ENCODE measurements at places on chromosomes 7 and 10.
A peak's percentile ranks its signal among the peaks of the same experiment; 100 is the strongest.

- no peak for DNase-seq
These were observed 65.2 kb downstream of the CALCR start for GRCh38 chr7:93509303-93509702.

DNA sequence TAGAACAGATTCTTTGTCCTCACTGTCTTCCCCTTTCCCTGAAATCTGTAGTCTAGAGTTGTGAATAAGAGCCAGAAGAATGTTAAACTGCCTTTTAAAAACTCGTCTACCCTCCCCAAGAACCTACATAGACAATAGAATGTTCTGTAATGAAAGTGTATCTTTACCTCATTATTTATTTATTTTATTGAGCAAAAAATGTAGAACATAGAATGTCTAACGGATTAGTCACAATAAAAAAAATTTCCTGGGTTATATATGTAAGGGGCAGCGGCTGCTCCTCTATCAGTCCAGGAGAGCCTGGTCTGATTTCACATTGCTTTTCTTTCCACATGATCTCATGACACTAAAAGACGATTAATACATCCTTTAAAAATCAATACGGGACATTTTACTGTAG is 135.7 kb downstream of the SDK1 start:
- DNase-seq: peak; percentile 59

GRCh38 chr10:88881320-88881719 is 1.3 kb downstream of the STAMBPL1 start:
- DNase-seq: peak; percentile 32

DNA sequence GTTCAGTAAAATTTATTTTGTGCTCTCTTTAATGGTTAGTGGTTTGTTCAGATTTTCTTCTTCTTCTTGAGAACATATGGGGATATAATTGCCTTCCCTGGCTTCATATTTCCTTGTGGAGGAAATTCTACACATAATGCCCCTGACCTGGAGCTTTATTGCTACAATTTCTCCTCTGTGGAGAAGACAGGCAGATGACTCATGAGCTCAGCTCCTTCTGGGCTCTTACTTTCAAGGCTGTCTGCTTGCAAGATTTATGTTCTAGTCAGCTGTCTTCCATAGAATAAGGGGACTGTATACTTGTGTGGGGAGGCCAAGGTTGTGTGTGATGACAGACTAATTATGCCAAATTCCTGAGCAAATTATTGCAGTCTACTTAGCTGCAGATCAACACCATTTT is 1.6 kb downstream of the LRRD1 start:
- peak; percentile 61 for DNase-seq

GRCh38 chr10:128481152-128481840 is 355.1 kb upstream of the MKI67 start:
- no peak for DNase-seq

- no peak for DNase-seq
These were observed 84.5 kb downstream of the HGF start for GRCh38 chr7:81685270-81685868.

GRCh38 chr10:79201706-79202105 is 132.9 kb downstream of the ZMIZ1 start:
- DNase-seq: no peak

- no peak for DNase-seq
These were observed 462.6 kb upstream of the MGMT start for GRCh38 chr10:129004398-129004797.

- DNase-seq: peak; percentile 21
These were observed 10.4 kb downstream of the CHRM2 start for GRCh38 chr7:136878878-136879277.

GRCh38 chr10:72322030-72322279 is 32.8 kb downstream of the DNAJB12 start:
- no peak for DNase-seq

- peak; percentile 67 for DNase-seq
These were observed 7.9 kb downstream of the NUDT13 start for GRCh38 chr10:73117976-73118743.
